Hematopoietic multipotent progenitor cell treated with erythropoietin and hydrocortisone succinate and interleukin-3 and kit ligand, for 8 days (in vitro differentiated cells): ENCODE measurements at places on chromosomes 7 and 10.

DNA sequence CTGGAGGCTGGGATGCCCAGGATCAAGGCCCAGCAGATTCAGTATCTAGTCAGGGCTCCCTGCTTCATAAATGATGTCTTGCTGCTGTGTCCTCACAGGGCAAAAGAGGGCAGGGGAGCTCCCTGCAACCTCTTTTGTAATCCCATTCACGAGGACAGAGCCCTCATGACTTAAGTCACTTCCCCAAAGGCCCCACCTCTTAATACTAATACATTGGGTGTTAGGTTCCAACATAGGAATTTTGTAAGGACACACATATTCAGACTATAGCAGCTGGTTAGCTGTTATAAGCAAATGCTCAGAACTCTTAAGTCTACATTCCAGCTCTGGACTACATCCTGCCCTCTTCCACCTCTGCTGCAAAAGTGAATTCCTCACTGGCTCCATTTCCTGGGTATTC lies 63.0 kb downstream of the VOPP1 start:
- DNase-seq = no peak

DNA sequence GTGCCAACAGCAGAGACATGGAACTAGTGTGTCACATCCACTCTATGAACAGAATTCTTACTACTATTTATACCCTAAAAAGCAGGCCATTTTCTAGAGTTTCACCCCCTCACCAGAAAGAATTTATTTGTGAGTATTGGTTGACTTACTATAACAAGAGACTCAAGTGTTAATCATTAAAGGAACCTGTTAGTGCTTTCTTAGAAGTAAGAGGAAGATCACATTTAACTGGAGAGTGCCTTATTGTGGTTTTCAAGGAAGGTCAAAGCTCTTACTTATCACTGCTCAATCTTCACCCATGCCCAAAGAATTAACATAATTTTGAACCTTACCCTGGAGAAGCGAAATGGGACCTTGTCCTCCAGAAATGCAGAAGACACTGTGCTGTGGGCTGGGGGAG lies 169.3 kb upstream of the PRSS1 start:
- no peak for DNase-seq

GRCh38 chr10:70293169-70293843 lies 9.5 kb upstream of the NPFFR1 start:
- no peak for DNase-seq

DNA sequence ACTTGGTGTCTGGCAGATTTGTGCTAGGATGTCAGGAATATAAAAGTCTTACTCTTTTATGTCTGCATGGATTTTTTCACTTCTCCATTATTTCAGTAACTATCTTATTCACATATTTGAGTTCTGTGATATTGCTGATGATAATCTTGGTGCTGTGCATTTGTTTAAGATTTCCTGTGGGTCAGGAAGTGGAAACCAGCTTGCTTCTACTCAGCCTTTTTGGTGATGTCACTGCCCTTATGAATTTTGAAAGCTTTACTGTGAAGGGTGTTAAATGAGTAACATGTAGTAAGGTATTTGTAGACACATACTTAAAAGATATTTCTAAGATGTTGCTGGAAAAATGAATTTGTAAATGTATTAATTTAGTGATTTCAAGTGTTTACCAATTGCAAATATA lies 69.5 kb upstream of the VOPP1 start:
- DNase-seq = no peak

- DNase-seq = no peak
Measured at GRCh38 chr10:93098816-93099215, 25.1 kb downstream of the CYP26A1 start.

- DNase-seq = no peak
Measured at GRCh38 chr10:78779339-78779955, 289.3 kb upstream of the ZMIZ1 start.

GRCh38 chr10:72334196-72334824 lies 20.4 kb downstream of the DNAJB12 start:
- no peak for DNase-seq

- no peak for DNase-seq
Measured at GRCh38 chr10:69262292-69262751, 16.0 kb upstream of the HK1 start.

- no peak for DNase-seq
Measured at GRCh38 chr10:28355376-28355775, 52.5 kb upstream of the MPP7 start.

DNA sequence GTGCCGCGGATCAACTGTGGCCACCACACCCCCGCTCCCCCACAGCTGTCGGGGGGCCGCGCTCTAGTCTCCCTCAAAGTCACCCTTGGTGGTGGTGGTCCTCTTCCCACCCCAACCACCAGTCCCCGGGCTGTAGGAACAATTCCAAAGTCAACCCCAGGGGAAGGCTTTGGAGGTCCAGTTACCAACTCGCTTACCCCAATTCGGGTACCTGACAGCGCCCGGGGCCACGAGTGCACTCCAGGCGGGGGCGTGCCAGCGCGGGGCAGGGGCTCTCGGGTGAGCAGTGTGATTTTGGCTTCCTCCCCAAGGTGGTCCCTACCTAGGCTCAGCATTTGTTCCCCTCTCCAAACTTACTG lies 584 bp upstream of the ZMIZ1 start:
- peak; percentile 21 for DNase-seq

DNA sequence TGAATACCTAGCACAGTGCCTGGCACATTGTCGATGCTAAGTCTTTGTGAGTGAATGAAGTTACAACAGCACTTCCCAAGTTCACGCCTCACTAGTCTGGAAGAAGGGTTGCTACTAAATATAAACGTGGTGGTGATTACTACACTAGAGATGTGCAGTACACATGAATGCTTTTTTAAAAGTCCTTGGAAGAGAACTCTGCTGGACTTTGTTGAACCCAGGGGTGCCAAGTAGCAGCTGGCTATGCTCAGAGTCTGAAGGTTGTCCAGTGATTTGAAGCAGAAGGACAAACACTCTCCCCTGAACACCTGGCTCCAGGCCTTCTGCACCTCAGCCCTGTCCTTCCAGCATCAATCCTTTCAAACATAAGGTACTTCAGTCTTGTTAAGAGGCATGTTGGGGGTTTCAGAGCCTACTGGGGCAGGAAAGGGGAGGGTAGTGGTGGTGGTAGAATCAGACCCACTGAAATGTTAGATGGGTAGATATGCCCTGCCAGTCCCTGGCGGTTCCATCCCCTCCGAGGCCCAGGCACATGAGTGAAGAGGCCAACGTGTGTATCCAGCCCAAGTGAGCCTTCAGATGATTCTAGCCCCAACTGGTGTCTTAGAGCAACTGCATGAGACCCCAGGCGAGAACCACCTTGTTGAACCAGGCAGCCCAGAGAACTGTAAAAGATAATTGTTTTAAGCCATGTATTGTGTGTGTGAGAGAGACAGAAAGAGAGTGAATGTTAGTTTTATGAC lies 94.4 kb downstream of the TAX1BP1 start:
- no peak for DNase-seq

DNA sequence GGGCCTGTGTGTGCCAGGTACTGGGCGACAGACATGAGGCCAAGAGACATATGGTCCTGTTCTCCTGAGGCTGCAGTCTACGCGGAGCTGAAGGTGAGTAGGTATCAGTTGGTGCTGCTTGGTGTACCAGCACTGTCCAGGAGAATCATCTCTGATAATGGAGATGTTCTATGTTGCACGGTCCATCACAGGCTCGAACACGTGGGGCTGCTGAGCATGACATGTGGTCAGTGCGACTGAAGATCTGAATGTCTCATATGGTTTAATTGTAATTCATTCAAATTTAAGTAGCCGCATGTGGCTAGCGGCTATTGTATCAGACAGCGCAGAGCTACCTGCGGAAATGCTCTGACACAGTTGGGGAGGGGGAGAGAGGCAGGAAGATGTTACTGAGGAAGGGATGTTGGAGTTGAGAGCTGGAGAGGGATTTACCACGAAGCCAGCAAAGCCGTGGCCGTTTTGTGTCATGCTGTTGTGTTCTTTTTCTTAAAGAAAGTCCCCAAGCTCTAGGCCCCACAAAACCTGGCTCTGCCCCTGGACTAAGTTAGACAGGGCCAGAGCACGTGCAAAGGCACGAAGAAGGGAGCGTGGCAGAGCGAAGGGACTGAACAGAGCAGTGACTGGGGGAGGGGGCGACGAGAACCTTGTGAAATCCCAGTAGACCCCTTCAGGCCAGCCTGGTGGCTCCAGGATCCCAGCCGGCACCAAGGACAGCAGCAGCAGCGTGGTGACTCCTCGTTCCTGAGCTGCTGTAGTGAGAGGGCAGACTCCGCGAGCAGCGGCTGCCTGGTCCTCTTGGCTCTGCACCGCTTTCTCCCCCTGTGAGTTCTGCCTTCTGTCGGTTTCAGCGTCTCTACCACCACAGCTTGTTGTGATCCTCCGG lies 20.0 kb downstream of the SMKR1 start:
- DNase-seq = no peak

- DNase-seq = no peak
Measured at GRCh38 chr7:151488096-151488495, 31.6 kb downstream of the RHEB start.

GRCh38 chr10:129895811-129896135 lies 68.3 kb downstream of the EBF3 start:
- DNase-seq = no peak
